Midbrain (tissue), 1 donor: ENCODE measurements at places on chromosomes 12 and 14.

GRCh38 chr12:6062757-6063735 lies 61.4 kb downstream of the VWF start:
- peak; percentile 73 for DNase-seq

DNA sequence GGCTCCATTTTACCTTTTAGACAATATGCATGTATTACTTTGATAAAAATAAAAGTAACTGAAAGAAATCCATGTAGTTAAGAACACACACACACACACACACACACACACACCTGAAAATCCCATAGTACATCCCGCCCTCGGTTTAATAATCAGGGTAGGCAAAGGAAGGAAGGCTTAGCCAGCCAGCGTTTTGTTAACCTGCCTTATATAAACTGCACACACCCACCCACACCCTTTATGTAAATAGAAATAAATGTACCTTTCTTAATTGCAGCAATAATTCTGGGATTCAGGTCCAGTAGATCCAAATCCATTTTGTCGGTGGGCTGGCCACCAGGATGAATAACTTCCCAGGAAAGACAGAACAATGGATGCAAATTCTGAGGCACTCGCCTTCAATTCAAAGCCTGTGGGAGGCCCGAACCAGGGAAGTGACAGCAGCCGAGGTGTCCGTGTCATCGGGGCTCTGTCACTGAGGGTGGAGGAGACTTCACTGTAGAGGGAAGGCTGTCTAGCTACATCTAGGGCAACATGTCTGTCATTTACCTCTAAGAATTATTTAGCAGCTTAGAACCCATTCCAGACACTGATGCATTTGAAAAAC lies 4.4 kb downstream of the XRCC3 start:
- DNase-seq, result no peak

- peak; percentile 47 for DNase-seq
These were observed 12.5 kb upstream of the MAP3K9 start for GRCh38 chr14:70821584-70822529.

- no peak for DNase-seq
These were observed 319.2 kb upstream of the PRICKLE1 start for GRCh38 chr12:42908712-42909111.

- no peak for DNase-seq
These were observed 568 bp downstream of the CCDC184 start for GRCh38 chr12:48183876-48184548.

- no peak for DNase-seq
These were observed 190.2 kb downstream of the FSCB start for GRCh38 chr14:44316647-44317440.

GRCh38 chr14:81710232-81710845 lies 176.7 kb upstream of the SEL1L start:
- peak; percentile 45 for DNase-seq

DNA sequence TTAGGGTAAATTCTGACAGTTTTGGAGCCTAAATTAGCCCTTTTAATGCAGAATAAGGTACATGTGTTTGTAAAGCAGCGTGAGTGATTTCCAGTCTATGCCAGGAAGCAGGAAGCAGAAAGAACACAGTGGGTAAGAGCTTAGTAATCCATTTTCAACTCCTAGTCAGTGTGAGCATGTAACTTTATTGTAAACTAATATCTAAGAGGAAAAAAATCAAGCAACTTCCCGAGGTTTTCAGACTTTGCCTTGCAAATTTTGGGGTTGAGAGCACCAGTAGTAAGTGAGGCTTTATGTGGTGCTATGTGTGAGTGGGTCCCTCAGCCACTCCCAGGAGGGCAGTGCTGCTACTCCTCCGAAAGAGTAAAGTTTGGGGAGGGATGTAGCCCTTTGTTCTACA lies 2.9 kb downstream of the CIPC start:
- peak; percentile 35 for DNase-seq
